ENCODE measurements at places on chromosomes 16 and 17. TPM values are rescaled to one million over a fixed set of nuclear protein-coding genes. Genes with fewer than 3 reads are reported as not detected.

GRCh38 chr16:89093602-89094251 is at the start of gene ACSF3:
ACSF3 (plus strand) TSS chr16:89093852; CDS start chr16:89100682, 6,830 bp downstream.
- H3K36me3 ChIP-seq: no peaks in the 10 kb centered on the region
- H3K27me3 ChIP-seq: no peaks in the 10 kb centered on the region
- peak within 1 kb of the TSS; percentile 96 for H3K4me3 ChIP-seq
- H3K27ac ChIP-seq: peak within 1 kb of the TSS; percentile 71

The PGP gene
- total RNA-seq: 25.6 TPM

The WNK4 gene
- total RNA-seq: 41.3 TPM

DNA sequence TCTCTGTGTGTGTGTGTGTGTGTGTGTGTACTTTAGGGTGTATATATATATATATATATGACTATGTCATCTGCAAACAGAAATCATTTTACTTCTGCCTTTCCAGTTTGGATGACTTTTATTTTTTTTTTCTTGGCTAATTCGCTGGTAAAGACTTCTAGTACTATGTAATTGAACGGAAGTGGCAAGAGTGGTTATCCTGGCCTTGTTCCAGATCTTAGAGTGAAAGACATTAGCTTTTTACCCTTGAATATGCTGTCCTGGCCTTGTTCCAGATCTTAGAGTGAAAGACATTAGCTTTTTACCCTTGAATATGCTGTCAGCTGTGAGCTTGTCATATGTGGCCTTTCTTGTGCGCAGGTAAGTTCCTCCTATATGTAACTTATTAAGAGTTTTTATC is 72.7 kb upstream of the MYOCD start:
- no peaks in the 10 kb centered on the region for H3K27me3 ChIP-seq
- no peak overlapping the region for H3K27ac ChIP-seq
- H3K36me3 ChIP-seq: no peaks in the 10 kb centered on the region
- DNase-seq: no peak
- no peaks in the 10 kb centered on the region for H3K4me1 ChIP-seq

The HID1 gene
- total RNA-seq: 141 TPM

- H3K36me3 ChIP-seq: no peaks in the 10 kb centered on the region
- H3K27ac ChIP-seq: no peak overlapping the region
- no peak overlapping the region for H3K4me3 ChIP-seq
- H3K4me1 ChIP-seq: no peaks in the 10 kb centered on the region
- DNase-seq: no peak
- H3K27me3 ChIP-seq: no peaks in the 10 kb centered on the region
These were observed 175.7 kb downstream of the CEP112 start for GRCh38 chr17:66016231-66016630.

DNA sequence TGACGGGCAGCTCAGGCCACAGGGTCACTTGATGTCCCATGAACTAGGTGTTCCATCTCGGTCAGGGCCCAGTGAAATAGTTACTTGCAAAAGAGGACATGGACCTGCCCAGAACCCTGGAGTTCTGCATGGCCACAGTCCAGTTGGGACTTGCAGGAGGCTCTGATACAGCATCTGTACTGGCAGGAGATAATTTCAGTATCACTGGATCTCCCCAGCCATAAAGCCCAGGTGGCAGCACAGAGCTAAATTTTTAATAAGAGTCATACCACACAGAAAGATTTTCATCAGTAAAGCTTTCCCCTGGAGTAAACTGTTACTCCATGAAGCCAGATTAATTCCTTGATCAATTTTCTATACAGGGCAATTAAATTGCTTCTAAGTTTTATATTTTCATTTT is 18.0 kb upstream of the SLC16A5 start:
- no peak for DNase-seq
- no peak overlapping the region for H3K27ac ChIP-seq
- H3K27me3 ChIP-seq: no peaks in the 10 kb centered on the region
- H3K4me3 ChIP-seq: no peak overlapping the region

DNA sequence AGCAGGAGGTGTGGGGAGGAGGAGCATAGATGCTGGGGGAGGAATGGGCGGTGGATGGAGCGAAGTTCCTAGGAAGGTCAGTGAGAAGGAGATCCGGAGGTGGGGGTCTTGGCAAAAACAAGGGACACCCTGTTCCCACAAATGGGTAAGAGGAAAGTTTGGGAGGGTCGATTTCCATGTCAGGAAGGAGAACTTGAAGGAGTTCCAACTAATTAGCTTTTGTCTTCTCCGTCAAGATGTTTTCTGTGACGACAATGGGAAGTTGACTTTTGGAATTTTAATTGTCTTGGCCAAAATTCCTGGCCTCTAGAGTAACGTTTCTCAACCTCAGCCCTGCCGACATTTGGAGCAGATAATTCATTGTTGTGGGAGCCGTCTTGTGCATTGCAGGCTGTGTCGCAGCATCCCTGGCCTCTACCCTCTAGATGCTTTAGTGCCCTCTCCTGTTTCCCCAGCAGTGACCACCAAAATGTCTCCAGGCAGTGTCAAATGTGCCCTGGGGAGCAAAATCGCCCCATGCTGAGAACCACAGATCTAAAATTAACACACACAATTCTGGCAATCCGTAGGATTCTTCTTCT is 97.1 kb downstream of the PITPNC1 start:
- peak overlapping the region; percentile 60 for H3K27ac ChIP-seq
- H3K27me3 ChIP-seq: no peaks in the 10 kb centered on the region
- no peak for DNase-seq
- H3K4me3 ChIP-seq: no peak overlapping the region
- no peaks in the 10 kb centered on the region for H3K36me3 ChIP-seq
- H3K4me1 ChIP-seq: peaks cover 5% of the 10 kb centered on the region

The RAMP2 gene
- total RNA-seq: 9.9 TPM

DNA sequence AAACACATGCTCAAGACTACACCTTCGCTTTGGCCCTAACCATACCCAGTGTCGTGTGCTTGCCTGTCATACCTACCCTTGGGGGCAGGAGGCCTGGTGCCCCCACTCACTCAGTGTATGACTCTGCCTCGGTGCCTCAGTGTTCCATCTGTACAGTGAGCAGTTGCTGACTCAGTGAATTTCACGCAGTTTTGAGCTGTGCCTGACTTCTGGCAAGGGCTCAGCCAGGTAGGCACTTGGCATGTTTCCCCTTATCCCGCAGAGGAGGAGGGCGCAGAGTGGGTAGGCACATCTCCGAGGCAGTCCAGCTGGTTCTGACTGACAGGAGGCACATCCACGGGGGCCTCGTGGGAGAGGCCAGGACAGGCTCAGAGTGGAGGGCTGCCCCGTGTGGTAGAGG is 148.9 kb upstream of the CIBAR2 start:
- no peaks in the 10 kb centered on the region for H3K27me3 ChIP-seq
- no peak for DNase-seq
- no peaks in the 10 kb centered on the region for H3K36me3 ChIP-seq
- H3K27ac ChIP-seq: no peak overlapping the region
- no peak overlapping the region for H3K4me3 ChIP-seq
- H3K4me1 ChIP-seq: no peaks in the 10 kb centered on the region

The CES5A gene
- not detected for total RNA-seq

The NKD1 gene
- total RNA-seq: 3.8 TPM

The TMEM92 gene
- 0.83 TPM for total RNA-seq

- H3K36me3 ChIP-seq: no peaks in the 10 kb centered on the region
- no peak overlapping the region for H3K4me3 ChIP-seq
- H3K4me1 ChIP-seq: peaks cover 35% of the 10 kb centered on the region
- H3K27ac ChIP-seq: peak overlapping the region; percentile 19
- DNase-seq: peak; percentile 13
These were observed 29.4 kb downstream of the CCR7 start for GRCh38 chr17:40535924-40536294.

DNA sequence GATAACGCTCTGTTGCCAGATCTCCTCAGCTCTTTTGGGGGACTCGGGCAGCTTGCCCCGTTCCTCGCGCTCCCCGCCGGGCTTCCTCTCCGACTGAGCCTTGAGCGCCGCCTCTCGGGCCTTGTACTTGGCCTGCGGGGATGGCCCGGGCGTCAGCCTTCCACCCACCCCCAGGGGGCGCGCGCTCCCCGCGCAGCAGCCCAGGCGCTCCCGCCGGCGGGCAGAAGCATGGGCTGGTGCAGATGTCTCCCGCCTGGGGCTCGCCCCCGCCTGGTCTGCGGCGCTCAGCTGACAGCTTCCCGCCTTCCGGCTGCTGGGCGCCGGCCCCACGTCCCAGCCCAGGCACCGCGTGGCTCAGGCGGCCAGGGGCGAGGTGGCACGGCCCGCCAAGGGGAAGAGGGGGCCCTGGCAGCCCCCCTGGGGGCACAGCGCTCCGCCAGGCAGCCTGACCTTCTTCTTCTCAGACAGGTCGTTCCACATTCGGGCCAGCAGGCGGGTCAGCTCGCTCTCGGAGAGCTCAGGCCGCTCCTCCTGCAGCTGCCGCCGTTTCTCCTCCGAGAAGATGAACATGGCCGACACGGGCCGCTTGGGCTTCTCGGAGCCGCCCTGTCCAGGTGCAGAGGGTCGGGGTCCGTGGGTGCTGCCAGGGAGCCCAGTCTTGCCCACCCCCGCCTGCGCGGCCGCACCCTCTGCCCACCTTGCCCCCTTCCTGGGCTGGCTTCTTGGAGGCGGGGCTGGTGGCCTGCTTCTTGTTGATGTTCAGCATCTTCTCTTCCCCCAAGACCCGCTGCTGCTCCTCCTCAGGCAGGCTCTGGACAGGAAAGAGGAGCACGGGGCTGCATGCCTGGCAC is 8.9 kb downstream of the UBTF start:
- H3K4me1 ChIP-seq: peaks cover 19% of the 10 kb centered on the region
- peaks cover 71% of the 10 kb centered on the region for H3K36me3 ChIP-seq
- H3K4me3 ChIP-seq: no peak overlapping the region
- DNase-seq: peak; percentile 92
- peak overlapping the region; percentile 68 for H3K27ac ChIP-seq

DNA sequence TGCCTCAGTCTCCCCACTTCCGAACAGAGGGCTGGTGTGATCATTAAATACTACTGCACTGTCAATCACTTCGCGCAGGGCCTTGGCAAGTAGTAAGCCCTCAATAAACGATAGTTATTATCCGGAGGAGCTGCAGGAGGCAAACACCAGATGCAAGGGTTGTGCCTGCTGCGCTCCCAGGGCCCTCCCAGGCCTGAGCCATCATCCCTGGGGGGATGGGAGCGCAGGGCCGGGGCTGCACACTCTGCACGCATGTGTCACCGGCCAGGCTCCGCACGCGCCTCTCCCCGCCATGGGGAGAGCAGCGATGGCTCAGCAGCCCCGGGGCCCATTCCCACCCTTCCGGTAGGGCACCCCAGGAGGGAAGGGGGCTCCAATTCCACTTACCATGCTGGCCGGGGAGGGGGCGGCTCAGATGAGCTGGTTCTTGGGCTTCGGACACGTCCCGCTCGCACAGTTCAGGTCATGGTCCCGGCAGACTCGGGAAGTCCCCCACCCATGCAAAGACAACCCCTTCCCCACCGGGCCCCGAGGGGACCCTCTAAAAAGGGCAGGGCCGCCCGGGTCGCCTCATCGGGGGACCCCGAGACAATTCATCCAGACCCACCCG is 681 bp downstream of the XPO6 start:
- H3K27ac ChIP-seq: peak overlapping the region; percentile 96
- no peaks in the 10 kb centered on the region for H3K27me3 ChIP-seq
- DNase-seq: peak; percentile 81
- peak overlapping the region; percentile 98 for H3K4me3 ChIP-seq
- H3K36me3 ChIP-seq: no peaks in the 10 kb centered on the region
- peaks cover 30% of the 10 kb centered on the region for H3K4me1 ChIP-seq

DNA sequence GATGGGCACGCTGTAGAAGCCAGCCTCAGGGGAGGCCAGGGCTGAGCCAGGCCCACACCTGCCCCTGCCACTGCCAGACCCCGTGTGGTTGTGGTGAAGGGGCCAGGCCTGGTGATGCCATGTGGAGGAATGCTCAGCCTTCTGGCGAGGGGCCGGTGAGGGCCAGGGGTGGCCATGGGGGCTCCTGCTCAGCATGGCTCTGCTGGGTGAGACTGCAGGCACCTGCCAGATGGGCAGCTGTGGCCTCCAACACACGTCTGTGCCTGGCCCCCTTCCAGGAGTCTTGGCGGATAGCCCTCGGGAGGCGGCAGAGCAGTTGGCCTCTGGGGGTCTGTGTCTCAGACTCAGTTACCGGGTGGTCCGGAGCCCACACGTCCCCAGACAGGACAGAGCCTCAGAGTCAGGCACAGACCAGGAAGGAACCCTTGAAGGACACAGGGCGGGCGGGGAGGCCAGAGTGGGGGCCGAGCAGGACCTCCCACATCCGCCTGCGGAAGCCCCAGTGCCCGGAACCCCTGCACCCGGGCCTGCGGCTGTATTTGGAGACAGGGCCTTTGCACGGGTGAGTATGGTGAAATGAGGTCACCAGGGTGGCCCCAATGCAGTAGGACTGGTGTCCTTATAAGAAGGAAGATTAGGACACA is 22.5 kb upstream of the CHMP6 start:
- no peak overlapping the region for H3K27ac ChIP-seq
- peaks cover 15% of the 10 kb centered on the region for H3K36me3 ChIP-seq
- no peaks in the 10 kb centered on the region for H3K27me3 ChIP-seq

DNA sequence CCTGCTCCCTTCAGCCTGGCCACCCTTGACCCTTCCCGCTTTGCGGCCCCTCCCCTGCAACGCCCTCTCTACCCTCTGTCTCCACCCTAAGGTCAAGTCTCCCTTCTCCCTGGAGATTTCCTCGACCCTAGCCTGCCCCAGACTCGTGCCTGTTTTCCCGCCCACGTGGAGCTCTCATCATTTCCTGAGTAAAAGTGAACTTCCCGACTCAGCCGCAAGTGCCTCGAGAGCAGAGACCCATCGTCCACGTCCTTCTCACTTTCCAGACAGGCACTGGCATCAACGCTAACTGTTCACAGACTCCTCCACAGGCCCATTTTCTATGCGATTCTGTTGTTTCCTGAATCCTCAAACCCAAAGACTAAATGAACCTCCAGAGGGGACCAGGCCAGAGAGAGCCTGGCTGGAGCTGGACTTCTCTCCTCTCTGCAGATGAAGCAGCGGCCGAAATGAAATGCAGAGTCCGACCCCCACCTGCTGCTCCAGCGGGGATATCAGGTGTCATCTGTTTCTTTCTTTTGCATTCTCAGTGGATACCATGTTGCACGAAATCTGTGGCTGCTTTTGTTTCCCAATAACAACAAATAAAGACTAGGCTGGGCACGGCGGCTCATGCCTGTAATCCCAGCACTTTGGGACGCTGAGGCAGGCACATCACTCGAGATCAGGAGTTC is 52.5 kb downstream of the RTN4RL1 start:
- no peaks in the 10 kb centered on the region for H3K4me1 ChIP-seq
- no peak overlapping the region for H3K4me3 ChIP-seq
- H3K27me3 ChIP-seq: no peaks in the 10 kb centered on the region
- DNase-seq: no peak

GRCh38 chr16:2079311-2079800 is 31.6 kb downstream of the TSC2 start:
- H3K4me1 ChIP-seq: peaks cover 20% of the 10 kb centered on the region
- no peak overlapping the region for H3K4me3 ChIP-seq
- no peaks in the 10 kb centered on the region for H3K27me3 ChIP-seq
- H3K36me3 ChIP-seq: no peaks in the 10 kb centered on the region

- H3K4me3 ChIP-seq: no peak overlapping the region
- DNase-seq: no peak
These were observed 1143.6 kb downstream of the CDH11 start for GRCh38 chr16:63978240-63978639.

DNA sequence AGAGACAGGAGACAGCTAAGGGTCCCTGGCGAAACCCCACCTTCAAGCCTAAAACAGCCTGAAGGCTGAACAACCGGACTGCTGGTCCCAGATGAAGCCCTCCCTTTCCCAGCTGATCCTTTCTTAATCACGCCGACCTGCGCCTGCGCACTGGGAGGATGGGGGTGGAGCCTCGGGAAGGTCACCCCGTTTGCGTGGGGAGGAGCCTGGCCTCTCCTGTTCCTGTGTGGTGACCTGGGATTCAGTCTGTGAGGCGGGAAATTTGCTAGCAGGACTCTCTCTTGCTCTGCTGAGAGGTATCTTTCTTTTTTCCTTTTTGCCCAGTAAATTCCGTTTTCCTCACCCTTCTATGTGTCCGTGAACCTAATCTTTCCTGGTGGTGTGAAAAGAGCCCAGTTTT is 9.6 kb downstream of the FAM20A start:
- no peaks in the 10 kb centered on the region for H3K36me3 ChIP-seq
- DNase-seq: no peak
- H3K4me1 ChIP-seq: no peaks in the 10 kb centered on the region

Measured in Peyer's patch (tissue), 4 donors.